ENCODE measurements at places on chromosomes 2 and 18. TPM values are rescaled to one million over a fixed set of nuclear protein-coding genes. Genes with fewer than 3 reads are reported as not detected.

The DYNAP gene
- not detected for total RNA-seq

DNA sequence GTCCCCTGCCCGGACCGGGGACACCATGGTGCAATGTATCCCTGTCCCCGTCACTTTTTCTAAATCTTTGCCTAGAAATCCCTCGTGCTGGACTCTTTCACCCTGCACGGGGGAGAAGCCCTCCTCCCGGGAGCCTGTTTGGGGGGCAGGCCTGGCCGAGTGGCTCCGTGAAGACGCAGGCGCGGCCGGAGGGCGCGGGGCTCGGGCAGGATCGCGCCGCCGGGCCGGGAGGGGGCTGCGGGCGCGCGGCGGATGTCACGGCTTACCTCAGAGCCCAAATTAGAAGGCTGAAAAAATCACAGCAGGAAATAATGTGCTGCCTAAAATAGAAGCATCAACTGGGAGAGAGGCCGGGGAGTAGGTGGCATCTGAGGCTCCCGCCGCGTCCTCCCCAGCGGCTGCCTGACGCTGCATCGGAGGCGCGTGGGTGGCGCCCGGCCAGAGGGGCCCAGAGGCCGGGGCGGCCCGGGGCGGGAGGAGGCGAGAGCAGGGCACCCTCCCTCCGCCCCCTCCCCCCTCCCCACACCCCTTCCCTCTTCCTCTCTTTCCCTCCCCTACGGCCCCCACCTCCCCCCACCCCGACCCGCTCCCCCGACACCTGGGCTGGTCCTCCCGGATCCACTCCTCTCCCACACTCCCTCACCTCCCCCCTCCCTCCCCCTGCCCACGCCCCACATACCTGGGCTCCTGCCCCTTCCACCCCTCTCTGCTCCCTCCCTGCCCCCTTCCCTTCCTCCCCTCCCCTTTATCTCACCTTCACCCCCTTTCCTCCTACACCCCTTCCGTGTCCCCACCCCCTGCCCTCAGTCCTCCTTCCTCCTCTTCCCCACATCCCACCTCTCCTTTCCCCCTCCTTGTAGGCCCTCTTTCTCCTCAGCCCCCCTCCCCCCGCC is 51.9 kb downstream of the SLC4A1AP start:
- H3K4me3 ChIP-seq = peak overlapping the region; percentile 42
- no peaks in the 10 kb centered on the region for H3K36me3 ChIP-seq
- DNase-seq = peak; percentile 70

The UGT1A5 gene
- total RNA-seq = not detected

GRCh38 chr18:65091744-65092329 is 659.0 kb upstream of the CDH7 start:
- no peak overlapping the region for H3K27ac ChIP-seq
- no peak overlapping the region for H3K4me3 ChIP-seq
- H3K36me3 ChIP-seq = no peaks in the 10 kb centered on the region
- H3K27me3 ChIP-seq = no peaks in the 10 kb centered on the region
- no peak for DNase-seq
- H3K4me1 ChIP-seq = no peaks in the 10 kb centered on the region

DNA sequence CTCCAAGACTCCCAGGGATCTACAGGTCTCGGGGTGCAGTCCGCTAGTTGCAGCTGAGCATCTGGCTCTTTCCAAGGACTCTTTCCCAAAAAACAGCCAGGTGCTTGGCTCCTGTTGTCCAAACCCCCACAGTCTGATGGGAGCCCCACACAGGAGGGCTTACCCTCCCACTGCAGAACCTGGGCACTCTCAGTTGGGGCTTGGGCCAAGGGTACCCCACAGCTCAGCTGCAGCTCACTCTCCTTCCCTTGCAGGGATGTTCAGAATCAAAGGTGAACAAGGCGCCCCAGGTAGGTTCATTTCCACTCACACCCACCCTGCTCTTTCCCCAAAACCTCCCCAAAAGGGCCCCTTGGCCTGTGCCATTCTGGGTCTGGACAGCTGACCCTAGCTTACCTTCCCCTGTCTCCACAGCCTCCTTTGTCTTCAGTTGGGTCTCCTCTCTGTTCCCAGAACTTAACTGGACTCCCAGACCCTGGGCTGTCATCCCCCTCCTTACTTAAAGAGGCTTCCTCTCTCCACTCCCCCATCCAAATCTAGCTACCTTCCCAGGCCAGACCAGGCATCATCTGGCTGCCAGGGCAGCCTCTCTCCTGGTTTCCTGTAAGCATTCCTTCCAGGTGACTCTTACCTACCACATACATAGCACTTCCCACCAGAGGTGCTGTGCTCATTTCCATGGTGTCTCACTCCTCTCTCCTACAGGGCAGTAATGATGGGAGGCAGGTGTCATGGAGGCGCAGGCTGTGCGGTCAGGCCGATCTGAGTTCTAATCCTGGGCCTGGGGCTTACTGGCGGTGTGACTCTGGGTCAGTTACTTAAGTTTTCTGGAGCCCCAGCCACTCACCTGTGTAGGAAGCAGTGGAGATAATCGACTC is 29.5 kb downstream of the MARCO start:
- H3K27me3 ChIP-seq = no peaks in the 10 kb centered on the region
- no peak overlapping the region for H3K4me3 ChIP-seq
- H3K4me1 ChIP-seq = no peaks in the 10 kb centered on the region
- no peaks in the 10 kb centered on the region for H3K36me3 ChIP-seq

DNA sequence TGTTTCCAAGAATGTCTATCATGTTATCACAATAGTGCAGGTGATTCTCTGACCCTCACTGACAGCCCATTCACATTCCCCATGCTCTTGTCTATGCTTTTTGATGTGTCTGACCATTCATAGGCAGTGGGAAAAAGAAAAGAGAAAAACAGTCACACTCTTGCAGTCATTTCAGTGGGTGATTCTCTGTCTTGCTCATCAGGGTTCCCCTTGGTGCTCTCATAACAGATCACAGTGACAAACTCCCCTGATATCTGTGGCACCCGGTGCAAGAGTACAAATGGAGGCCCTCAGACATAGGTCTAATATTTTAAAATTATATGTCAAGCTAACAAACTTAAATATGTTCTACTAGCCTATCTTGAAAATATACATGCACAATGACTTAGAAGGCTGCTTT is 72.7 kb upstream of the PPP1CB start:
- no peaks in the 10 kb centered on the region for H3K36me3 ChIP-seq

DNA sequence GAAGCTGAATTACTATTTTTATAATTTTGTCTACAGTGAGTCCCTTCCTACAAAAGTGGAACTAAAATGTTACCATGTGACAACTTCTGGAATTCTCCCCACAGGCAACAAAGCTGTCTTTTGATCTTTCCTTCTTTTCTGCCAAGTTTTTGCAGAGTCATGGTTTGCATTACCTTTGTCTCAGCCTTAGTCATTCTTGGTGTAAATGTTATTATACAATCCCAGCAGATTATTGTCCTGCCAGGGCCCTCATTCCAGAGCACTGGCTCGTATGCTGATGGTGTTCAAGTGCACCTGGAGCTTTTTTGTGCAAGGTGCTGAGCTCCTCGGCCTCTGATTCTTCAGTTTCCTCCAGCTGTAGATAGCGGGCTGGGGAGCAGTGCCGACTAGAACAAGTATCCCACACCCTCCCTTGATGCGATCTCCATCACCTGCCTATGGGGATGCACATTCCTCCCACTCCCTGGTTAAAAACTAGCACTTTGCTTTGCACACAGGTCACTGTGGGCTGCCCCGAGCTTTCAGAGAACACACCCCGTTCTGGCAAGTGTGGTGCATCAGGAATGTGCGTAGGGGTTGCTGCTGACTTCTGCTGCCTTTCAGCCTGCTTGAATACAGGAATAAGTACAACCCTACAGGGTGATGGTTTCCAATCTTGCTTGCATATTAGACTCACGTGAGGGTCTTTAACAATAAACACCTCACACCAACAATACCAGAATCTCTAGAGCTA is 263.6 kb downstream of the RNF144A start:
- DNase-seq = peak; percentile 37
- no peak overlapping the region for H3K27ac ChIP-seq
- H3K27me3 ChIP-seq = no peaks in the 10 kb centered on the region
- no peaks in the 10 kb centered on the region for H3K4me1 ChIP-seq
- no peak overlapping the region for H3K4me3 ChIP-seq
- no peaks in the 10 kb centered on the region for H3K36me3 ChIP-seq

The AGXT gene
- not detected for total RNA-seq

The ATG4B gene
- 56.3 TPM for total RNA-seq

DNA sequence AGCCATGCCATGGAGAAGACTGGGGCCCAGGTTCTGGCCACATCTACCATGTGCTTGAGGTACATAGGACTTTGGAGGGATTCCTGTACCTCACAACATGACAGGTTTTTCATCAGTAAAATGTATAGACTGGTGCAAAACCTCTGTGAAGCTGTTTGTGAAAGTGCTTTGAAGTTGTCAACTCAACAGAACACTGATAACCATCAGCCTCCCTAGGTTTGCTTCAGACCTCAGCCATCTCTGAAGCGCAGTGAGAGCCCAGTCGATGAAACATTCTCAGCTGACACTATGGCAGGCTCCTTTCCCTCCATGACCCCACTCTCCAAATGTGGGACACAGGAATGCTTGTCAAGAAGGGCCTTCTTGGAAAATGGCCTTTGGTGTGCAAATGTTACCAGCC is 38.6 kb downstream of the STK25 start:
- H3K36me3 ChIP-seq = no peaks in the 10 kb centered on the region
- no peaks in the 10 kb centered on the region for H3K27me3 ChIP-seq
- no peak overlapping the region for H3K27ac ChIP-seq
- H3K4me1 ChIP-seq = no peaks in the 10 kb centered on the region

- no peak for DNase-seq
- H3K4me1 ChIP-seq = peaks cover 2% of the 10 kb centered on the region
- no peaks in the 10 kb centered on the region for H3K27me3 ChIP-seq
- no peaks in the 10 kb centered on the region for H3K36me3 ChIP-seq
Observed at GRCh38 chr18:986552-986951, 81.9 kb downstream of the ADCYAP1 start.

GRCh38 chr2:20433946-20434553 is 12.8 kb upstream of the RHOB start:
- DNase-seq = no peak
- no peaks in the 10 kb centered on the region for H3K27me3 ChIP-seq

The FLACC1 gene
- 1.7 TPM for total RNA-seq

- no peak overlapping the region for H3K27ac ChIP-seq
- no peaks in the 10 kb centered on the region for H3K4me1 ChIP-seq
- H3K36me3 ChIP-seq = no peaks in the 10 kb centered on the region
- no peak overlapping the region for H3K4me3 ChIP-seq
- no peak for DNase-seq
Observed at GRCh38 chr18:34544930-34545329, 165.2 kb upstream of the DTNA start.

DNA sequence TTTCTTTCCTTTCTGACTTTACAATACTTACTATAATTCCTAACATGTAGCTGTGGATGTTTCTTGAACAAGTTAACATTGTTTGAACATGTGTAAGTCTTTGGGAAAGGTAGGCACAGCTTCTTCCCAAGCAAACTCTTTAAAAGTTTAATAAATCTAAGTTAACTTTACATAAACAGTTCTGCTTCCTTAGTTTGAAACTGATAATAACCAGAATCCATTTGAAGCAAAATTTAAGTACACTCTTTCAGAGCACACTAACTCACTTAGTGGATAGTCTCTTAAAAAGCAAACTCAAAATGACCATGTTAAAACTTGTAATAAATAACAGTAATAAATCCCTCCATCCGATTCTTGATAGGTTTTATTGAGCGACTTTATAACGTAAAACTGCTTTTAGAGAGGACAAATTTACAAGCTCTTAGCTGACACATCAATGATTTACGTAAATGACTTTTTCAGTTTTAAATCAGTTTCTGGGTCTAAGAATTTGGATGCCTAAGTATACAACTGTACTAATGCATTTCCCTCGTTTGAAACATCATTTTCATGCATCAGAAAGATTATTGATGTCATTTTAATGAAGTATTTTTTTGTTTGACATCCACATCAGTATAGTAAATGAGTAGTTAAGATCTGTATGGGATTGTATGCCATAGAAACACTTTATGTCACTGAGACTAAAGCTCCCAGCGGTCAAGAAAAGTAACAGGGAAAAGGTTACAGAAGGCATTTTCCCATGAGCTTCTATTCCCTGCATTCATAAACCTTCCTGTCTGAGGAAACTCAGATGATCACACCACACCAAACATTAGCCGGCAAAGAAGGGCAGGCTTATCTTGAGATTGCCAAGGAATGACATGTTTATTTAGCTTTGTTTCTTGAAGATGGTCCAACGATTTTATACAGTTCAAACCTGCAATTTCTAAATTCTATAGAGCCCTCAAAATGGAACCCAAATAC is 67.5 kb downstream of the PDE1A start:
- H3K36me3 ChIP-seq = no peaks in the 10 kb centered on the region
- no peak overlapping the region for H3K4me3 ChIP-seq
- DNase-seq = no peak
- H3K27me3 ChIP-seq = peaks cover 2% of the 10 kb centered on the region
- no peaks in the 10 kb centered on the region for H3K4me1 ChIP-seq
- no peak overlapping the region for H3K27ac ChIP-seq

The ZNF532 gene
- total RNA-seq = 162 TPM

DNA sequence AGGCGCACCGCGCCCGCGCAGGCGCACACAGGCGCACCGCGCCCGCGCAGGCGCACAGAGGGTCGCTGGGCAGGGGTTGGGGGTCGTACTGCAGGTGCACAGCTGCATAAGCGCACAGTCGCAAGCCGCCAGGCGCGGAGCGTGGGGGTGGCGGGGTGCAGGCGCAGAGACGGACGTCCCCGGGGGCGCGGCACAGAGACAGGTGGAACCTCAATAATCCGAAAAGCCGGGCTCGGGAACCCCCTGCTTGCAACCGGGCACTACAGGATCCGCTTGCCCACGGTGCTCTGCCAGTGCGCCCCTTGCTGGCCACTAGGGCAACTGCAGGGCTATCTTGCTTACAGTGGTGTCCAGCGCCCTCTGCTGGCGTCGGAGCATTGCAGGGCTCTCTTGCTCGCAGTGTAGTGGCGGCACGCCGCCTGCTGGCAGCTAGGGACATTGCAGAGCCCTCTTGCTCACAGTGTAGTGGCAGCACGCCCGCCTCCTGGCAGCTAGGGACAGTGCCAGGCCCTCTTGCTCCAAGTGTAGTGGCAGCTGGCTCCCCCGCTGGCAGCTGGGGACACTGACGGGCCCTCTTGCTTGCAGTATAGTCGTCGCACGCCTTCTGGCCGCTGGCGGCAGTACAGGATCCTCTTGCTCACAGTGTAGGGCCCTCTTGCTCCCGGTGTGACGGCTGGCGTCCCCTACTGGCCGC is 34.9 kb downstream of the FAM110C start:
- H3K27ac ChIP-seq = no peak overlapping the region
- H3K4me3 ChIP-seq = no peak overlapping the region
- H3K36me3 ChIP-seq = no peaks in the 10 kb centered on the region
- H3K27me3 ChIP-seq = no peaks in the 10 kb centered on the region
- peak; percentile 50 for DNase-seq

The SERPINB4 gene
- total RNA-seq = not detected

GRCh38 chr2:42028571-42029148 is 19.2 kb upstream of the PKDCC start:
- no peaks in the 10 kb centered on the region for H3K27me3 ChIP-seq
- peak overlapping the region; percentile 49 for H3K27ac ChIP-seq
- no peak overlapping the region for H3K4me3 ChIP-seq
- no peaks in the 10 kb centered on the region for H3K36me3 ChIP-seq
- peak; percentile 60 for DNase-seq

DNA sequence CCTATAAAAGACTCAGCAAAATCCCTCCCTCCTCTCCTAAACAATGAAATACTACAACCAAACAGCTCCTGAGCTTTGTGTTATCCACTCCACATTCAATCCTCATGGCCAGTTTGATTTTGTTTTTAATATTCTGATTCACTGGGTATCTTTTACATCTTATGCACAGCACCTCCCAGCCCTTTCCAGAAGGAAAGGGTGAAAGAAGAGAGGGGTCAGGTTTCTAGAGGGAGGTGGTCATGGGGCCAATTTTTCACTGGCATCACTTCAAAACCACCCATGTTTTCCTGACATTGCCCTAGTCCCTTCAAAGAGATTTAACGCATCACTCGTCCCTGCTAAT is 315.6 kb downstream of the LPIN1 start:
- DNase-seq = no peak
- H3K27me3 ChIP-seq = no peaks in the 10 kb centered on the region
- H3K4me1 ChIP-seq = peaks cover 2% of the 10 kb centered on the region
- H3K4me3 ChIP-seq = no peak overlapping the region
- no peaks in the 10 kb centered on the region for H3K36me3 ChIP-seq
